ENCODE measurements at places on chromosomes 16 and 17.

GRCh38 chr16:89071686-89072547 is 21.7 kb upstream of the ACSF3 start:
- no peak for DNase-seq

- DNase-seq: no peak
Measured at GRCh38 chr17:36212966-36213365, 2.1 kb downstream of the CCL4L2 start.

- DNase-seq: no peak
Measured at GRCh38 chr16:1691276-1691675, 13.2 kb downstream of the JPT2 start.

DNA sequence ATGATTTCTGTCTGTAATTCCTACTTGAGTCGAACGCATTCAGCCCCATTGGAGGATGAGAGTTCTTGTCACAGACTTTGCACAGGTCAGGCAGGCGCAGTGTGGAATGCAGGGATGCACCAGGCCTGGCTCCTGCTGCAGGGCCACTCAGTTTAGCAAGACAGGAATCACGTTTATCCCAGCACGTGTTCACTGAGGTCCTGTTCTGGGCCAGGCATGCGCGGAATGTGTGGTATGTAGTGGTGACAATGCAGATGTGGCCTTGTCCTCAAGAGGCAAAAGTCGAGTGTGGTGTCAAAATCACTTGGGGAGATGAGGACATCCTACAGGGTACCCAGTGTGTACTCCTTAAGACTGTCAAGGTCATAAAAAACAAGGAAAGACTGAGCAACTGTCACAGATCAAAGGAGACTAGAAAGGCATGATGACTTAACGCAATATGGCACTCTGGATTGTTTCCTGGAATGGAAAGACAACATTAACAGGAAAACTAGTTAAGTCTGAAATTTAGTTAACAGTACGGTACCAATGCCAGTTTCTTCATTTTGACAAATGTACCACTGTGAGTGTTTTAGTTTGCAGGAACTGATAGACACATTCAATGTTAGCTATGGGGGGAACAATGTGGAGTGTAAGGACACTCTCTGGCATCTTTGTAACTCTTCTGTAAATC is 121.5 kb upstream of the ADAMTS18 start:
- DNase-seq: no peak

DNA sequence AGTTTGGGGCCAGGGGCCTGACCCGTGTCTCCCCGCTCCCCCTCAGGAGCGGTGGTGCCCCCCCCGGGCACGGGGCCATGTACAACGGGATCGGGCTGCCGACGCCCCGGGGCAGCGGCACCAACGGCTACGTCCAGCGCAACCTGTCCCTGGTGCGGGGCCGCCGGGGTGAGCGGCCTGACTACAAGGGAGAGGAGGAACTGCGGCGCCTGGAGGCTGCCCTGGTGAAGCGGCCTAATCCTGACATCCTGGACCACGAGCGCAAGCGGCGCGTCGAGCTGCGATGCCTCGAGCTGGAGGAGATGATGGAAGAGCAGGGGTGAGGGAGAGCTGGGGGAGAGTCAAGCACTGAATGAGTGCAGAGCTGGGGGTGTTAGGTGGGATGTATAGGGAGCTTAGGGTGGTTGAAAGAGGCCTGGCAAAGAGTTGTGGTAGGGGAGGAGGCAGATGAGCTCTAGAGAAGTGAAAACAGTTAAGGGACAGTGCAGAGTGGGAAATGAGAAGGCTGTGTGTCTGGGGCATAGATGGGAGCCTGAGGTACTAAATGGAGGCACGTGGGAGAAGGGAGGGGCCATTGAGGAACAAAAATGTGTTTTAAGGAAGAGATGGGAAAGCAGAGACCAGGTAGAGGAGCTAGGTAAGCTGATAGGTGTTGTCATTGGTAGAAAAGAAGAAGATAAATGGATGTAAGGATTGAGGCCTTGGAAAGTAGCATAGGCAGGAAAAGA is 4.0 kb downstream of the SRRM2 start:
- no peak for DNase-seq

GRCh38 chr17:73657473-73658116 is 13.3 kb upstream of the SDK2 start:
- peak; percentile 24 for DNase-seq

DNA sequence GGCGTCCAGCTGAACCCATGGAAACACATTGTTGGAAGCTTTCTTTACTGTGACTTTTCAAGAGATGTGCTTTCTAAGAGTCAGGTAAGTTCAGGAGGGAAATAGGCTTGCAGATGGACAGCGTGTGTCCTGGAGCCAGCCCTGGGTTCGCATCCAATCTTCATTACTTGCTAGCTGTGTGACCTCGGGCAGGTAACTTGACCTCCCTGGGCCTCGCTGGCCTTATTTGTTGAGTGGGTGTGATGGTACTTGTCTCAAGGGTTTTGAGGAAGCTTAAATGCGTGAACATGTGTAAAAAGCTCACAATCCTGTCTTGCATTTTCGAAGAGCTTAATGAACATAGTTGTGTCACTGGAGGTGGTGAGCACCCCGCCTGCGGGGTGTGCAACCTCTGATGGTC is 11.8 kb downstream of the ADGRG1 start:
- DNase-seq: no peak

- DNase-seq: peak; percentile 49
Measured at GRCh38 chr16:57536306-57537193, at the start of gene CCDC102A. TSS of gene CCDC102A (minus strand) at chr16:57536571. CDS start at chr16:57529177, 7,394 bp downstream.

DNA sequence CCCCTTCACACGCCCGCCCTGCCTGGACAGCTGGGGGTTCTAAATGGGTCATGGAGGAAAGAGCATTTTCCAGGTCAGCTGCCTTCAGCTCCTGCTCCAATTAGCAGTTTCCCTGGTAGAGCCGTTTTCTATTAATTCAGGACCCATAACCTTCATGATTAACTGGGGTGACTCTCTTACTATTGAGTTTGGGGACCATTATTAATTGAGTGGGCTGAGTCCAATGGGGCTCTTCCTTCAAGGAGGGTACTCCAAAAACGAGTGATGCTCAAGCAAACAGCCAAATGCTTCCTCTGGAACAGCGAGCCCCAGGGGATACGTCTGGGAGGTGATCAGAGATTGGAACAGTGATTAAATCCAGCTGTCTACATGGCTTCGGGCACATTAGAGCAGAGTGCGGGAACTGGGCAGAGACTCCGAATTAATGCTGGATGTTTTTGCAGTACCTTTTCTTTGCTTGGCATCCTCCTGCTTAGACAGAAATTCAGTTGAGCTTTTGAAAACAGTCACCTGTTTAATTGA is 68.1 kb upstream of the CACNG3 start:
- DNase-seq: no peak

DNA sequence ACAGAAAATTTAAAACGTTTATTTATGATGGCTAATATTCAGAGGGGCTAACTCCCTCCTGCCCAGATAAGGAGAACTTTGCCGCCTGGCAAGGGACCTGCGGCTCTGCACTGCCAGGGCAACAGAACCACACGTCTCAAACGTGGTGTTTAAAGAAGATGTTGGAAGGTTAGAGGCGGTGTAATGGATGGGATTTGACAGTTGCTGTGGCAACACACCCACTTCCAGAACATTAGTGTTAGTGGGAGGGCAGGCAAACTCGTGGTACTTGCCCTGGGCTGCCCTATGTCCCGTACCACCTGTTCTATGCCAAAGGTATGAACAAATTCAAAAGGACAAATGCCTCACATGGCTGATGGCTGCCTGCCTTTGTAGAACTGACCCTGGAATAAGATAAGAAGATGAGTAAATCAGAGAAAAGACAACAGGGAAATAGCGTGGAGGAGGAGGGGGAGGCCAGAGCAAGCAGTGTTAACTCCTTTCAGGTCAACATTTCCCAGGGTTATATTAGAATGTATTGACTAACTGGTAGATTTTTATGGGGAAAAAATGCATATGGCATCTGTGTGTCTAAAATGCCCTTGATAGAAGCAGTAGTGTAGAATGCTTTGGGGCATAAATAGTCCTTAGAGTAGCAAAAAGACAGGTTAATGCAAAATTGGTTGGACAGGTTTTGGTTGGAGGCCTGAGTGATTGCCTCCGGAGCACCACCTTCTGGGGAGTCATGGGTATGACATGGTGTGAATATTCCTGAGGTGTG is 30.8 kb downstream of the HLF start:
- DNase-seq: peak; percentile 46

GRCh38 chr17:21353326-21354010 is 22.7 kb upstream of the KCNJ12 start:
- no peak for DNase-seq

DNA sequence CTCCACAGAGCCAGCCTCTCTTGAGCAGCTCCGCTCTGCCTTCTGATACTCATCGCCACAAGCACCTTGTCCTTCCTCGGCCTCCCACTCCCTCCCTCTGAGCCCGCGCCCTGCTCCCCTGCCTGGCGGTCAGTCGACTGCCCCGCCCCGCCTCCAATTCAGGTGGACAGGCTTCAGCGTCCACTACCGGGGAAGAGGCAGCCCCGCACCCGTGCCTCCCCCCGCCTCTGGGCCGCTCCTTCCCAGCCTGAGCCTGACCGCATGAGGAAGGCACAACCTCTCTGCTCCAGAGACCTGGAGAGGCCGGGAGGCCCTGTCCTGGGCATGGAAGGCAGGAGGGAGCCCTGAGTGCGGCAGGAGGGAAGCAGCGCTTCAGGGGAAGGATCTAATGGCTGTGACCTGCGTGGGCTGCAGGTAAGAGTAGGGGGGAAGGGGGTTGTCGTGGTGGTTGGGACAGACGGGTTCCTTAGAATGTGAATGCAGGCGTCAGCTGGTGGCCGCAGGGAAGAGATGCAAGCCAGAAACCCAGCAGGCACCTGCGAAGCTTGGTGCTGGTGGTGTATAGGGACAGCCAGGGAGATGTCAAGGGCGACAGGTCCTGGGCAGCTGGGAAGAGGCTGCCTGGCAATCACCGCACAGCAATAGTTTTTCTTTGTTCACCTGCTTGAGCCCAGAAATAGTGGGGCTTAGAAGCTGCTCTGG is 3.0 kb upstream of the SLC6A4 start:
- DNase-seq: no peak

GRCh38 chr17:77126519-77126918 is 14.2 kb upstream of the SEC14L1 start:
- no peak for DNase-seq

- no peak for DNase-seq
Measured at GRCh38 chr16:55377840-55378239, 53.8 kb downstream of the IRX6 start.

DNA sequence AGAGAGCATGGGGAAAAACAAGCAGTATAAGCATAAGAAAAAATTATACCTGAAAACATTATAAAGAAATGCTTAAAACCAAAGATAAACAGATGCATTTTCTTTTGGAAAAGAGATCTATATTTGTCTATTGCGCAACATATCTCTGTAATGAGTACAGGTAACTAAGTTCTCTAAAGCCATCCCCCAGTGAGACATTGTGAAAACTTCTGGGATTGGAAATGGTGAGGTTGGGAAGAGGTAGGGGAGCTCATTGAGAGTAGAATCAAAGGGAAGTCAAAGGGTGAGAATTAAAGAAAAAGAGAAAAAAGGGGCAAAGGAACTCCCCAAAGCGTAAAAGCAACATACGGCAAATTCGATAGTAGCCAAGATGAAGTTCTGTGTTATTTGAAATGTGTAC is 257.9 kb upstream of the RBFOX1 start:
- no peak for DNase-seq

GRCh38 chr16:88069397-88070168 is 118.3 kb downstream of the BANP start:
- DNase-seq: no peak

GRCh38 chr16:20322696-20323095 is 4.6 kb downstream of the GP2 start:
- DNase-seq: no peak

GRCh38 chr16:87431926-87432325 is 39.8 kb downstream of the MAP1LC3B start:
- no peak for DNase-seq

DNA sequence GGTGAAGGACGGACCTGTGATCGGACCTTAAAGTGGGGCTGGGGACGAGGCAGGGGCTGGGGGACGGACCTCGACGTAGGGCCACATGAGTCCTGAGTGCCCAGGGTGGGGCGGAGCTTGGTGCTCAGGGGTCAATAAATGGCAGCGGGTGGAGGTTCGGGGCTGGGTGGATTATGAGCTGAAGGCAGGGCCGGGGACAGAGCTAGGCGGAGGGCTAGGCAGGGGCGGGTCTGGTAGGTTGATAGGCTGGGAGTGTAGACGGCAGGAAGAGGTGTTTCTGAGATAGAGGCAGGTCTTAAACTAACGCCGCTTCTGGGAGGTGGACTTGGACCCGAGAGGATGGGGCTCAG is 733 bp downstream of the CHRNB1 start:
- peak; percentile 30 for DNase-seq

- no peak for DNase-seq
Measured at GRCh38 chr17:71633391-71633849, 487.4 kb upstream of the SOX9 start.

DNA sequence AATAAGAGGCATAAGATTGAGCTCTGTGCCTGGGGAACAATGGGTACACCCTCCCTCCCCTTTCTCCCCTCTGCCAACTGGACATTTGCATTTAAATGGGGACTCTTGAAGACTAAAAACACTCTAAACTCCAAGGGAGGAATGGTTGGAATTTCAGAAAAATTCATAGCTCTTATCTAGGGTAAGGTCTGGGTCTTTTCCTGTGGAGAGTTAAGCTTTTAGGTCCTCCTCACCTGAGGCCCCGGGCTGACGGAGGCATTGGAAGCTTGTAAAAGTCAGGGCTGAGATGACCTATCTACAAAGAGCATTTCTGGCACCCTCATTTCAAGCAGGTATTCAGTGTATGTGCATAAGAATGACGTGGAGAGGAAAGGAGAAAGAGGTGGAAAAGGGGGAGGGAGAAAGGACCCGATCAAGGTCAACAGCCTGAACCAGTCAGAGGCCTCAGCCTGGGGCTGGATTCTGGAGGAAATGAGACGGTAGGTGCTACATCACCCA is 78.0 kb downstream of the RAP1GAP2 start:
- no peak for DNase-seq

DNA sequence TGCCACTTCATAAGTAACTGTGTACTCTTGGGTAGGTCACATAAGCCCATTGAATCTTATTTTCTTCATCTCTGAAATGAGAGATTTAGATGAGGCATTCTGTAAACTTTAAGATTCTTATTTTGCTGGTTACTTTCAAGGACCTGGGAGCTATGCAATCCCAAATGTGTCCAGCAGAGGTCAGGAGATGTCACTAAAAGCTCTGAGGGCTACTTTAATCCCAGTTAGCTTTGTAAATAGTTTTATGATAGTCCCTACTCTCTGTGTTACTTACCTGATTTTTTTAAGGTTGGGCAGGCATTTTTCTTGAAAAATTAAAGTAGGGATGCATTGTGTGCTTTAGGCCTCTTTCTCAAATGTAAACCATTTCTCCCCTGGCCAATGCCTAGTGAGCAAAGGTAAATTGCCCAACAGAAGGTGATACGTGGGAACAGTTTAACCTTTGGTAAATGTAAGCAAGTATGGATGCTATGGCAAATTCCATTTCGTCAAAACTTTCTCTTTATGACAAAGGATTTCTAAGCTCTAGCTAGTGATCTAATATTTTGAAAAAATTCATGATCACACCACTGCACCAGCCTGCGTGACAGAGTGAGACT is 57.1 kb upstream of the WSB1 start:
- peak; percentile 71 for DNase-seq

- DNase-seq: no peak
Measured at GRCh38 chr17:6570731-6571451, 14.5 kb upstream of the PITPNM3 start.

Data from activated naive CD4-positive, alpha-beta T cell treated with anti-CD3 and anti-CD28 coated beads, Interleukin-2, amount 50 U/mL, for 16 hours (primary cell).